ENCODE measurements at places on chromosomes 4 and X. TPM values are rescaled to one million over a fixed set of nuclear protein-coding genes. Genes with fewer than 3 reads are reported as not detected.

DNA sequence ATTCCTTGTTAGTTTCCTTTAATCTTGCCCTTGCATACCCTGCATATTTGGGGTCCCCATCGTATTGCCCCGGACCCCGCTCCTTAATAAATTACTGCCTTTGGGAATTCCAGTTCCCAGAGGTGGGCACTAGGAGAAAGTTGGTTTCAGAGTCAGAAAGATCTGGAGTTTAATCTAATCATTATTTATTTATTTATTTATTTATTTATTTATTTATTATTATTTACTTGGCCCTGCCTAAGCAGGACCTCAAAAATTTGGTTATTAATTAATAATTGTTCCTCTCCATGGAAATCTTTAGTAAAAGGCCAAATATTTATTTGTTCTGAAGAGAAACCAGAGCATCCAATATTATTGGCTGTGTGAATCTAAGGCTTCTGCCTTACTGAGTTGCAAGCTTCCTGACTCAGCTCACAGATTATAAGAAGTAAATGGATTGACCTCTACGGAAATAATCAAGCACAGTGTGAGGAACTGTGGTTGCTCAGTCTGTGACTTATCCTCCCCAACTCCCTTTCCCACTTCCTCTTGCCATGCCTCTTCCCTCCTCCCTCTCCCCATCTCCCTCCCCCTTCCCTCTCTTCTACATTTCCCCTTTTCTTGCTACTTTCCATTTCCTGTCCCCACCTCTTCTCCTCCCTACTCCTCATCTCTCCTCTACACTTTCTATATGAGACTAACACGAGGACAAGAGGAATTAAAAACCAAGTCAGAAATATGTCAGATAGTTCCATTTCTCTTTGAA is 61.5 kb upstream of the AP1S2 start:
- DNase-seq = peak; percentile 29

Gene ASMT
- total RNA-seq = not detected

DNA sequence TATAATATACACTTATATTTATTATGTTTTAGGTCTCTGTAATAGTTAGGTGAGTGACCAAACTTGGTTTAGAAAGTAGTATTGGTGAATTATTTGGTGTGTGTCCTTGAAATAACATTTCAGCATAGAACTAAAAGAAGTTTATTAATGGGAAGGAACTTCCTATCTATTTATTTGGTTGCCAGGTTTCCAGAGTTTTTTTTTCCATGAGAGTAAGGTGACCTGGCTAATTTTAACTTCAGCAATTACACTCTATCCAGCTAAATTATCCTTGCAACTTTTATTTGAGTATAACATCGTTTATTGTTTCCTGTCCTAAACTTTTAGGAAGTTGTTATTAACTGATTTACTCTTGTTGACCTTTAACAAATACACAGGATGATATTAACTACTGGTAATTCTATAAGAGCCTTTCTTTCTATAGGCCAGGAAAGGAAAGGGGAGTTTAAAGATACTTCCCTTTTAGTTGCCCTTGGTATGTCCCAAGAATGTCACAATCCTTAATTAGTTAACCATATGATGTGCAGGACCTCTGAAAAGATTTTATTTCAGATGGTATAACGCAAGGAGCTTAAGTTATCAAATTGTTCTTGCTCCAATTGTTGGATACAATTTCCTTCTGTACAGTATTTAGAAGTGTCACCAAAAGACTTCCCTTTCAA is 18.9 kb downstream of the PRDM8 start:
- no peak for DNase-seq

DNA sequence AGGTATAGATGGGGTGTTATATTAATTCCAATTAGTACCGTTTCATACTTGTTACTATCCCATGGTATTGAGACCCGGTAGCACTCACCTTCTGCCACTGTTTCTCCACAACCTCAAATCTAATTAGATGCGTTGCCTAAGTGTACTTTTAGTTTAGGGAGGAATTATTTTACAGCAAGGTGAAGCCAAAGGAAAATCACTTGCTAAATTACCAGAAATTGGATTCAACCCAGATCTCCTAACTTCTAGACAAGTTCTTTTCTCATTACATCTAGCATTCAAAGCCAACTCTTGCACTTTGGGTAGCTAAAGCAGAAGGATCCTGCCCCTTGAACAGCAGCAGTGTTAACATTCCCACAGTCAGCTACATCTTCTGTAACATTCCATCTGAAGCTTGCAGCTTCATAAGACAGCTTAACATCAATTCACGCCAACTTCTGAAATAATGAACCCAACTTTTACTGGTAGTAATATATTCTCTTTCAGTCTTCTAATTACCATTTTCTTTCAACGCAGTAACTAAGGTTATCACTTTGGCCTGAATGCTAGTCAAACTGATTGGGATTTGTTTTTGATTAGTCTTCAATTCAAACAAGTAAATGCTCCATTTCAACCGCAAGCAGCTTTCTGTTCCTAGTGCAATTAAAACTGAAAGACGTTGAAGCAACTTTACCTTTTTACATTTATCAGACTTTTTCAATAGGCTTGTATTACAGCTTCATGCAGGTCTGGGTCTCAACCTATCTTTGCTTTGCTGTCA is 934 bp upstream of the SEC31A start:
- DNase-seq = peak; percentile 2

DNA sequence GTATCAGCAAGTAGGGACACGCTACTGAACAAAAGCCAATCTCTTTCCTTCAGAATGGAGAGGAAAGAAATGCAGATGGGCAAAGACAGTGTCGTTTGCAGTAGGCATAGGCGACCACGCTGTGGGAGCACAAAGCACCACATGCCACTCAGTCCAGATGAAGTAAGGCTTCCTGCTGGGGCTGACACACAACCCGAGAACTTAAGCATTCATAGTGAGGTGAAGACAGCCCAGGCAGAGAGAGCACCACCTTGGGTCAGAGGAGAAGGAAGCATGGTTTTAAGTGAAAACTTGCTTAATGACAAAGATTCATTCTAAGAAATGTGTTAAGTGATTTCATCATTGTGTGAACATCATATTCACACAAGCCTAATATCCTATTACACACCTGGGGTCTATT is 238.8 kb downstream of the MGST2 start:
- no peak for DNase-seq

- no peak for DNase-seq
Measured at GRCh38 chr4:180330521-180330920, 1912.7 kb upstream of the TENM3 start.

Gene EMCN
- total RNA-seq = 0.59 TPM

Gene OTC
- not detected for total RNA-seq

- DNase-seq = peak; percentile 13
Measured at GRCh38 chrX:65745992-65746391, 78.5 kb downstream of the MSN start.

Gene TCEAL6
- total RNA-seq = not detected

- no peak for DNase-seq
Measured at GRCh38 chr4:166518315-166518714, 645.3 kb downstream of the TLL1 start.

GRCh38 chr4:119020158-119020557 is 115.5 kb upstream of the MYOZ2 start:
- no peak for DNase-seq

Gene APLN
- 0.98 TPM for total RNA-seq

DNA sequence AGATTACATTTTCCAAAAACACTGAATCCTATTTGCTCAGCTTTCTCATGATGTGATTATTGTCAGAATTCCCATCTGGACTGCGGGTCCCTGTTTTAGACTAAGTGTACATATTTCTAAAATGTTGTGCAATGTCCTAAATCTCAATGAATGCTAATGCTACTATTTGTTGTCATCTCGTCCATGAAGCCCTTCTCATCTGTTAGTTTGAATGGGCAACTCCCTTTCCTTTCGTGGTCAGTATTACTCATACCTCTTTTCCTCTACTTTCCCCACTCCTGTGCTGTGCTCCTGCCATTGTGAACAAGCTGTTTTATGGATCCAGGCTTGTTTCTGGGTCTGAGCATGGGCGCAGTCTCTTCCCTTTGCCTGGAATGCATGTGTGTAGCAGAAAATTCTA is 91.0 kb downstream of the MID1 start:
- DNase-seq = peak; percentile 74

Gene ASB12
- not detected for total RNA-seq

Gene DIPK2B
- not detected for total RNA-seq

DNA sequence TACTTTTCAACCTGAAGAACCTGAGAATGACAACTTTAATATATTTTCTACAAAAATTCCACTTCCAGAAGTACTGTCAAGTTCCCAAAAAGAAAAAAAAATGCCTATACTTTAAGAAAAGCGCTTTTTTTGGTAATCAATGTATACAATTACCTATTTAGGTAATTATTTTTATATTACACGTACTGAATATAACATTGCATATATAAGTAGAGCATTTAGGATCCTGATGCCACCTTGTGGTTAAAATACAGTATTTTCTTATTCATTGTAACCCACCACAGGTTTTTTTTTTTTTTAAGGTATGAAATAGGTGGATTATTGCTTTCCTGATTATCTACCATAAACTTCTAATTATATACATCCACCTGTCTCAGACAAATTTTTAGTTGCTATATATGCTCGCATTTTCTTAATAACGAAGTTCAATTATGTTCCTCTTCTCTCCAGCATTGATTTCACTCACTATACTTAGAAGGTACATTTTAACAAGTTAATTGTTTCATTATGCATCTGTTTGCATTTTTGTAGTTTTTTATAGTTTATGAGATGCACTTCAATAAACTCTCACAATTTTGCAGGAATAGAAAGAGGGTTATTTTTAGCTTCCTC is 5.2 kb downstream of the MAP9 start:
- DNase-seq = peak; percentile 10

DNA sequence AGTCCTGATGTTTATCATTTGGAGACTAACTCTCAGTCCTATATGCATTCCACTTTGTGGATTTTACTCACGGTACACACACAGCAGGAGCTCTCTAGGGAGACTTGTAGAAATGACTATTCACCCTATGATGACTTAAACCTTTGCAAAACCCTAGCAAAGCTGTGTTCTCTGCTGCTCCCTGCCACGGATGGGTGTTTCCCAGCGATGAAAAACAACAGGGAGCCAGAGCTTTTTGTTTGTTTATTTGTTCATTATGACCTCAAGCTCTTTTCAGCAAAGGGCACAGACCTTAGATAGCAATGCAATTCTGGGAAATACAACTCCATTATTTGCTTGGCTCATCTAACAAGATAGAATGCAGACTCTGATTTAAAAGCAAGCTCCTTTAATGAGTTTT is 156.6 kb downstream of the GRIA3 start:
- DNase-seq = no peak
